Stimulated activated CD8-positive, alpha-beta memory T cell treated with anti-CD3 and anti-CD28 coated beads, Interleukin-7, amount 100 ng/mL, for 1 hour (primary cell): ENCODE measurements at places on chromosomes 4 and X.

GRCh38 chrX:75038925-75039324 lies 113.7 kb upstream of the NEXMIF start:
- no peak for DNase-seq

DNA sequence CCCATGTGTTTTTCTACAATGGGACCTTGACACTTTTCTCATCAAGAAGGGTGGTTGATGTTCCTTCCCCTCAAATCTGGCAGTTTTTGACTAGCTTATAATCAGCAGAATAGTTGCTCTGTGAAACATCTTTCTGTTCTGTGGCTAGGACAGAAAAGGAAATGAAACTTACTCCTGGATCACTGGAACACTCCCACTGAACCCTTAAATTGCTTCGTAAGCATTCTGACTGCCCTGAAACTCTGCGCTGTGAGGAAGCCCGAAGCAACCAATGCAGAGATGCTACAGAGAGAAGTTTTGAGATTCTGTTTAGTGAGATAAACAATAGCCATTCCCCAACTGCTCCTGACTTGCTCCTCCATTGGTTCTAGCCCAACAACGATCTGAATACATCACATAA lies 602.2 kb downstream of the CENPC start:
- DNase-seq, result no peak

- no peak for DNase-seq
These were observed 7.2 kb downstream of the PRKG2 start for GRCh38 chr4:81207828-81208227.

GRCh38 chrX:151973851-151974335 lies 583 bp downstream of the GABRE start:
- no peak for DNase-seq

DNA sequence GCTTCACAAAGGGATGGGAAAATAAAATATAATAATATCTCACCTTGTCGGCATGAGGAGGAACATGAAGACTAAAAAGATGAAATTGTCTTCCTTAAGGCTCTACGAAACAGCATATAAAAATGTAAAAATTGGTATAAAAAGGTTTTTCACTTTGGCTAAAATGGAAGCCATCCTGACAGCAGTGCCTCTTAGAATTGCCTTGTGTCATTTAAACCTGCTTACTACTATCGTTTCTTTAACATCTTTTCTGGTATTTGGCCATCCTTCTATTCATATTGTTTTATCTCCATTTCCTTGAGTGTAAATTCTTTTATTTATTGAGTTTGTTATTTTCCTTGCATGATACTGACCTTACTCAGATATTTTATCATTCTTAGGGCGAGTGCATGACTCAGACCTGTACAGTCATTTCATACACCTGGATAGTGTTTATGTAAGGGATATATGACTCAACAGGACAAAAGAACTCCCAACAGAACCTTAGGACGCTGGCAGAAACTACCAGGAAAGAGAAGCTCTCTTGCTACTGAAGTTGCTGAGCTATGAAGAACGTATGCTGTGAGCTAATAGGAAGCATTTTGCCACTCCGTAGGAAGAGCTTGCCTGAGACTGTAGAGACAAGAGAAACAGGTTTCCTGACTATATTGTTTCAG lies 5.8 kb upstream of the CDKN2AIP start:
- DNase-seq, result no peak

DNA sequence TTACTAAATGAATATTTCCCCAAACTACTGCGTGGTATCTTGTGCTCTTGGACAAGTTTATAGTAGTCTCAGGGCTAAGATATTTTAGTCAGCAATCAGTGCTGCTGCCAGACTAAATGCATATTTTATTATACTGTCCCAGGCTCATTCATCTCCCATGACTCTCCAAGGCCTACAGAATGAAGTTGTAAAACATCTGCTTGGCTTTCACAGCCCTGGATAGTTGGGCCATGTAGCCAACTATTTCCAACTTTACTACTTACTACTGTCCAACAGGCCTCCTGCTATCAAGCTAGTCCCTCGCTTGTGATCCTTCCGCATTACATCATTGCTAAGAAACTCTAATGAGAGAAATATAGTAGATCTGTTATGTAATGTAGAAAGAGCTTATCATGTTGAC lies 31.4 kb downstream of the MAGEB16 start:
- DNase-seq, result no peak

DNA sequence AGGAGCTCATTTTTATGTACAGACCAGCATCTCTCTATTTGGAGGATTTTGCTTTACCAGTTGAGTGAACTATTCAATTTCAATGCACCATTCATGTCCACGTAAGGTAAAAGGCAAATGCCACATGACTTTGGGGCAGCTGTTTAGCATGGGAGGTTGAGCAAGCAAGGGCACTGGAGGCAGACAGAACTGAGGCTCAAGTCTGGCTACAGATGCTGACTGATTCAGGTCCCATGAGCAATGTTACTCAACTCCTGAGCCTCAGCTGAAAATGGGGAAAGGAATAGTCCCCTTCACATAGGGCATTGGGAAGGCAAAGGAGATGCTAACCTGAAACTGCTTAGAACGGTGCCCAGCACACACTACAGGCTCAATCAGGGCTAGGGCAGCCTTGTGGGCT lies 93.0 kb upstream of the MTM1 start:
- no peak for DNase-seq

- no peak for DNase-seq
These were observed 223.9 kb upstream of the VEGFC start for GRCh38 chr4:177016541-177017141.

GRCh38 chrX:45142185-45142584 lies 58.5 kb downstream of the DIPK2B start:
- DNase-seq, result no peak

GRCh38 chr4:123743848-123744247 lies 347.3 kb downstream of the SPRY1 start:
- no peak for DNase-seq

DNA sequence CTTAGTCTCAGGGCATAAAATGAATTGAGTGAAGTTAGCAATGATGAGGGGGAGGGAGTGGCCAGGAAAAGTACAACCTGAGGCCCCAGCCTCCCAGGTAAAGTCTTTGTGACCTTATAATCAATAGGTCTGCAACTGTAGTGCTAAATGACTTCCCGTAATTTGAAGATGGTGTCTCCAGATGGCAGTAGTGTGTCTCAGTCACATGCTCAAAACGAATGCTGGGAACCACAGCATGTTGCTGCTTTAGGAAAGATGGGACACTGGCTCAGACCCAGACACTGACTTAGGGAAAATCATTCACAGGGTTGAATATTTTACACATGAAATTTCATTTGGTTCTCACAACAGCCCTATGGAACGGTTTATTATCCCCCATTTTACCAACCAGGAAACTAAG lies 10.3 kb downstream of the SRPX2 start:
- DNase-seq, result no peak

DNA sequence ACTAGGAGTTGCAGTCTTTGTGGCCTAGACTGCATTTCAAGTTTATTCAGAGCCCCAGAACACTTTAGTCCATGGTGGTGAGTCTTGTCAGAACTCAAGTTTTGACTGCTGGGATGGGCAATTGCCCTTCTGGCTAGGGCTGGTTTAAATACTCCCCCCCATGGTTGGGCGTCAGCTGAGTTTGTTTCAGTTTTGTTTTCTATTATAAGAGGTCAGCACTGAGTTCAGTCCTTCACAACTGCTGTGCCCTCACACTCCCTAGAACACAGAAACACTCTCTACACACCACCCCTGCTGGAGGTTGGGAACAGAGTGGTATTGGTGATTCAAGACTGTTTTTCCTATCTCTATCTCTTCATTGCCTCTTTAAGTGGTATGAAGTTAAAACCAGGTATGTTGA lies 217.0 kb downstream of the GUCY2F start:
- no peak for DNase-seq

DNA sequence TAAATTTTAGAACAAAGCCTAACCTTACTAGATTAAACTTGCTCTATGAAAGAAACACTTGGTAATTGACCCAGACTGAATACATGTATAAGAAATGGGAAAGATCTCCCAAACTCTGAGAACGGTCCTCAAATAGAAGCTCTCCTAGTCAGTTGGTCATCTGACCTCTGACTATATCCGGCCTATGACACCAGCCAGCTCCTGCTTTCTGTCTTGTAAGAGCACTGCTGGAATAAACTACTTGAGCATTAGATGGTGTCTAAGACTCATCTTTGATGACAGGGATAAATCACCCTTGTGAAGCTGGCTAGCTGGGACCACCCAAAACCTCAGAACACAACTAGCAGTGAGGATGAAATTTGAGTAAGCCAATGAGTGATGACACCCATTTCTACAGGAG lies 24.2 kb downstream of the LRIT3 start:
- no peak for DNase-seq

DNA sequence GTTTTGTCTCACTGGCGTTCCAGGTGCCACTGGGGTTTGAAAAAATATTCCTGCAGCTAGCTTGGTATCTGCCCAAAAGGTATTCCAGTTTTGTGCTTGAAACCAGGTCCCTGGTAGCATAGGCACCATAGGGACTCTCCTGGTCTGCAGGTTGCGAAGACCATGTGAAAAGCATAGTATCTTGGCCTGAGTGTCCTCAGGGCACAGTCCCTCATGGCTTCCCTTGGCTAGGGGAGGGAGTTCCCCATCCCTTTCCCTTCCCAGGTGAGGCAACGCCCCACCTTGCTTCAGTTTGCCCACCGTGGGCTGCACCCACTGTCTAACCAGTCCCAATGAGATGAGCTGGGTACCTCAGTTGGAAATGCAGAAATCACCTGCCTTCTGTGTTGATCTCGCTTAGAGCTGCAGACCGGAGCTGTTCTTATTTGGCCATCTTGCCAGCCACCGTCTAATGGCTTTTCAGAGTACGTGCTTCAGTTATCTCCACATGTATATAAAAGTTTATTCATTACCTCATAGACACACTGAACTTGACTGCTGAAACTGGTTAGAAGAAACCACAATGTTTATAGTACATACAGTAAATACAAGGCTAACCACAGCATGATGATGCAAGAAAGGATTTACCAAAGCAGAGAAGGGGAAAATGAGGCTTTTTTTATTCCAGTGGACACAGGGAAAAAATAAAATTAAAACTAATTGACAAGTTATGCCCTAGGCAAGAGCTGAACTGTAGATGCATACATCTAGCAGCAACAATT lies 10.6 kb downstream of the PBDC1 start:
- DNase-seq, result no peak

- DNase-seq, result no peak
These were observed 122.3 kb upstream of the TBL1X start for GRCh38 chrX:9342561-9343051.

DNA sequence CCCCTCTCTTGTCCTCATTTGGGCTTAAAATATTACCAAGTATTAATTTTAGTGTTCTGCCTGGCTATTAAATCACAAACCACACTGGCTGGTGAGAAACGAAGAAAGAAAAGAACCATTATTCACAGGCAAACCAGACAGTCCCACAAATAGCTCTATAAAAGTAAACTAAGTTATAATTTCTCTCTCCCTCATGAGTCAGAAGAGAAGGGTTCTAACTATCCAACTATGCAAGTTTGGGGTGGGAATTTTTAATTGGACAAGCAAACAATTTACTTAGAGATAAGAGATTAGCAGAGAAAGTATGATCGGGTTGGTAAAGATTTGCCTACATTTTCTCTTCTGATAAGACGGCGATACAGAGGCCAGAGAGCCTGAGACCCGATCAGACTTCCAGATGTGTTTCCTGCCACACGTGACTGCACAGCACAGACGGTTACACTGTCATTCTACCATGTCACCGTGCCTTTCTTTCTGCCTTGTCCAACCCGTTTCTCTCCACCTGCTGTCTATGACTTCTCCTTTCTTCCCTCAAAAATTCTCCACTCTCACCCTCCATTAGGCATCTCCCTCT lies 52.3 kb downstream of the MEPE start:
- no peak for DNase-seq

- no peak for DNase-seq
These were observed 109.2 kb upstream of the AP1S2 start for GRCh38 chrX:15963858-15964257.

DNA sequence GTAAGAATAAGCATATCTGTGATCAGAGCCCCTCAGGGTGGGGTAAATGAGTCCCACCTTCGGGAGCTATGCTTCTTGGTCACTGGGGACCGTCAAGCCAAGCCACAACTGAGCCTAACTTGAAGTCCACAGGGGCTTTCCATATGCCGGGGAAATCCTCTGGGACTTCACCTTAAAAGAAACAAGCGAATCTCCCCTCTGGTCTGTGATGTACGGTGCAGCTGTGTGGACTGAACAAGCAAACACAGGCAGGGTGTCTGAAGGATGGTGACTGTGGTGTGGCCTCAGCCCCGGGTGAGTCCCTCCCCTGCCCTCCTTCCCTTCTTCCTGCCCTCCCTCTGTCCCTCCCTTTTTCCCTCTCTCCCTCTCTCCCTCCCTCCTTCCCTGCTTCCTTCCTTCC lies 29.7 kb upstream of the PPP2R2C start:
- DNase-seq, result no peak

GRCh38 chrX:9340598-9341290 lies 124.1 kb upstream of the TBL1X start:
- DNase-seq, result no peak

DNA sequence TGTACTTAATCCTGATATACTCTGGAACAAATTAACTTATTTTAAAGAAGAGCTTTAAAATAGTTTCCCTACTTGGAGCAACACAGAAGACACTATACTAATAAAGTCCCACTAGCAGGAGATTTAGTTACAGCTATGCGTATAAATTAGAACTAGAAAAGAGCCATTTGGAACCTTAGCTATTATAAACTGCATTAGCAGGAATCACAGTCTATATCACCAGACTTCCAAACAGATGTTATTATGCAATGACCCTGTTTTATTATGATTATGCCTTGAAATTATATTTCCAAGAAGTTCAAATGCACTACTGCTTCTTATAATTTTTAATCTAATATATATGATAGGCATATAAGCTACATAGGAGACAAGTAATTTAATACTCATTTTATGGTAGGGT lies 95.5 kb upstream of the WDR44 start:
- DNase-seq, result no peak

GRCh38 chr4:24244663-24245490 lies 339.5 kb downstream of the DHX15 start:
- no peak for DNase-seq

GRCh38 chrX:119382606-119383005 lies 16.5 kb upstream of the SLC25A43 start:
- no peak for DNase-seq

DNA sequence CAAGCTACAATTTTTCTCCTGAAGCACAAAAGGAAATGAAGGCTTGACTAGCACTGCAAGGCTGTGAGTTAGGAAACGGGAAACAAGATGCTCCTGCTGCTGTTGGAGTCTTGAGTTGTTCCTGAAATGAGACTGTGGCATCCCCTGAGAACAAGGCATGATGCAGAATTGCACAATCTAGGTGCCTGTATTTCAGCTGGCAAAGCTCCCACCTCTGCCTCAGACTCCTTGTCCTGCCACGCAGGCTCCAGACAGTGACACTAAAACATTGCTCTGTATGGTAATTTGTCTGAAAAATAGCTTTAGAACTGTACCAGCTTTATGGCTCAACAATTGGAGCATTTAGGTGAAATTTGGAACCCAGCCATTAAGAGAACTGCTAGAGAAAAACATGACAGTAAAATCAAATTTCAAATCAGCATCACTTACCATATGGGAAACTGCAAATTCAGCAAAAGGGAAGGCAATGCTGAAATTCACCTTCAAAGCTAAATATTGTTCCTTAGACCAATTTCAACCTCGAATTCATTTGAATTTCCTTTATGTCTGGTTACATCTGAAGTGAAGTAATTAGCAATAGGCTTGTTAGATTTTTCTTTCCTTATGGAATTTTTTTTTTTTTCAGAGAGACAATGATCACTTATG lies 103.4 kb downstream of the MFAP3L start:
- no peak for DNase-seq

GRCh38 chrX:107429090-107429489 lies 20.4 kb upstream of the FRMPD3 start:
- DNase-seq, result no peak

- DNase-seq, result no peak
These were observed 66.3 kb downstream of the CLDN34 start for GRCh38 chrX:10033375-10034007.
